Body of pancreas (tissue), 4 donors: ENCODE measurements at places on chromosomes 5 and 9.

GRCh38 chr9:32551276-32552051 is 663 bp upstream of the SMIM27 start:
- H3K27ac ChIP-seq = peak overlapping the region; percentile 94
- H3K27me3 ChIP-seq = no peaks in the 10 kb centered on the region
- peaks cover 18% of the 10 kb centered on the region for H3K4me1 ChIP-seq
- H3K4me3 ChIP-seq = peak overlapping the region; percentile 57

GRCh38 chr9:78666818-78667414 is 370.0 kb downstream of the PSAT1 start:
- no peak for DNase-seq
- H3K27ac ChIP-seq = no peak overlapping the region
- no peak overlapping the region for H3K4me3 ChIP-seq

GRCh38 chr9:80509358-80509757 is 937.6 kb downstream of the TLE4 start:
- DNase-seq = no peak
- no peak overlapping the region for H3K27ac ChIP-seq
- H3K27me3 ChIP-seq = no peaks in the 10 kb centered on the region
- no peaks in the 10 kb centered on the region for H3K4me1 ChIP-seq
- no peak overlapping the region for H3K4me3 ChIP-seq

DNA sequence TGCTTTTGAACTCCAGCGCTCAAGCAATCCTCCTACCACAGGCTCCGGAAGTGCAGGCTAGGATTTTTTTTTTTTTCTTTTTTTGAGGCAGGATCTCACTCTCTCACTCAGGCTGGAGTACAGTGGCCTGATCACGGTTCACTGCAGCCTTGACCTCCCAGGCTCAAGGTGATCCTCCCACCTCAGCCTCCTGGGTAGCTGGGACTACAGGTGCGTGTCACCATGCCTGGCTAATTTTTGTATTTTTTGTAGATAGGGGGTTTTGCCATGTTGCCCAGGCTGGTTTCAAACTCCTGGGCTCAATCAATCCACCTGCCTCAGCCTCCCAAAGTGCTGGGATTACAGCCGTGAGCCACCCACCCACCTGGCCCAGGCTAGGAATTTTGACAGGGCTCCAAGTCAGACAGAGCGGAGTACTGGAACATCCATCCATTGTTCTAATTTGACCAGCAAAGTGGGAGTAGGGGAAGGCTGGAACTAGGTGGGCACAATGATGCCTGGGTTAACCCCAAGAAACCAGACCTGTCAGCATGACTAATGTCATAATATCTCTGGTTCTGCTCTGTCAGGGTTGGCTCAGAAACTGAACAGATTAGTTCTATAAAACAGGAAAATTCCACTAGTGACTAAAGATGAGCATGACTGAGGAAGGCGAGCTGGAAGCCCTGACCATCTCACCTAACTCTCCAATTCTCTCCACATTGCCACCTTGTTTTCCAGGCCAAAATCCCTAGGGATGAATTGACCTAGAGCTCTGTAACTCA is 9.2 kb downstream of the ZBTB5 start:
- no peak overlapping the region for H3K27ac ChIP-seq
- no peak for DNase-seq

DNA sequence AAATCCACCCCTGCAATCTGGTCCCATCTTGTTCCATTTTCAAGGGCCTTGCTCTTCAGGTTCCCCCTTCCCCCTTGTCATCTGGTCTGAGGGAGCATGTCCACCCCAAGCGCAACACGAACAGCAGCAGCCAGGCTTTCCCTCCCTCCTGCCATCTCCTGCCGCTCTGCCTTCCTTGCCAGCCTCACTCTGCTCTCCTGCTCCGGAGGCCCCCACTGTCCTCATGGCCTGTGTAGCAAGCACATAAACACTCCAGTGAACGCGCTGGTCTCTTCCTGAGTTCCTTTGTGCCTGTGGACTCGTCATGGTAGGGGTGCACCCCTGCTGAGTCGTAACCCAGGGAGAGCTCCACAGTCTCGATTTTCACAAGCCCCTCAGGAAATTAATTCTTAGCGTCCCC is 29.9 kb downstream of the TENT4A start:
- H3K27ac ChIP-seq = no peak overlapping the region
- no peaks in the 10 kb centered on the region for H3K27me3 ChIP-seq
- no peak for DNase-seq
- H3K4me3 ChIP-seq = no peak overlapping the region
- no peaks in the 10 kb centered on the region for H3K4me1 ChIP-seq

GRCh38 chr9:71767776-71768321 is 464 bp downstream of the CEMIP2 start:
- peak; percentile 37 for DNase-seq
- no peaks in the 10 kb centered on the region for H3K27me3 ChIP-seq
- H3K4me3 ChIP-seq = peak overlapping the region; percentile 62
- H3K36me3 ChIP-seq = no peaks in the 10 kb centered on the region
- H3K4me1 ChIP-seq = peaks cover 59% of the 10 kb centered on the region
- peak overlapping the region; percentile 97 for H3K27ac ChIP-seq

- H3K27ac ChIP-seq = no peak overlapping the region
- H3K4me1 ChIP-seq = no peaks in the 10 kb centered on the region
- H3K36me3 ChIP-seq = no peaks in the 10 kb centered on the region
- H3K4me3 ChIP-seq = no peak overlapping the region
Observed at GRCh38 chr9:73615557-73615956, 463.9 kb downstream of the ANXA1 start.

DNA sequence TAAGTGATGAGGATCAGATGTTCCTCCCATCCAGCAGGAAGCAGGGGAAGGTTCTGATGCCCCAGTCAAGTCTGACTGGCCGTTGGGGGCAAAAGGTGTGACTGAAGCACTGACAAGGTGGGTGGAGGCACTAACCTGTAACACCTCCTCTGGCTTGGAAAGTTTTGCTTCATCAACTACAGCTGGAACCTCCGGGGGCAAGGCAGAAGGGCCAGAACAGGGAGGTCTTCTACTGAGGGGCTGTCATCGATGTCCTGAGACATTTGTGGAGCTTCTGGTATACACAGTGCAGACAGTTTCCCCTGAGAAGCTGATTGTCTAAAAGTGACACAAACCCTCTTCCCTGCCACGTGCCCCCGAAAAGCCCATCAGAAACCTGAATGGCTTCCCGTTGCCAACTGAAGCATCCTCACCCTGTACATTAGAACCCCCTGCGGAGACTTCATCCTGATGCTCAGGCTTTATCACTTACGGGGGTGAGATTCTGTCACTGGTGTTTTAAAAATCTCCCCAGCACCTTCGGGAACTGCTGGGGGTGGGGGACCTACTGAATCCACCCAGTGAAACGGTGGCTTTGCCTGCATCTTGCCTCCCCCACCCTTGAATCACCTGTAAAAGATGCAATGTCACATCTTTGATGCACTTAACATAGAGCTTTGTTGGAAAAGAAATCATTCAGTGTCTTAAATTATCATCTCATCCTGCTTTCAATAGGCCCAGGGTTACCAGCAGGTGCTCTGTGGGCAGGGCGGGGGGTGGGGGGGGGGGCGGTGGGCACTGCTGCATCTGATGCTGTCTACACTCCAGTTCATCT is 24.6 kb downstream of the TRAF1 start:
- H3K27me3 ChIP-seq = no peaks in the 10 kb centered on the region
- DNase-seq = no peak
- no peaks in the 10 kb centered on the region for H3K4me1 ChIP-seq
- H3K4me3 ChIP-seq = no peak overlapping the region

DNA sequence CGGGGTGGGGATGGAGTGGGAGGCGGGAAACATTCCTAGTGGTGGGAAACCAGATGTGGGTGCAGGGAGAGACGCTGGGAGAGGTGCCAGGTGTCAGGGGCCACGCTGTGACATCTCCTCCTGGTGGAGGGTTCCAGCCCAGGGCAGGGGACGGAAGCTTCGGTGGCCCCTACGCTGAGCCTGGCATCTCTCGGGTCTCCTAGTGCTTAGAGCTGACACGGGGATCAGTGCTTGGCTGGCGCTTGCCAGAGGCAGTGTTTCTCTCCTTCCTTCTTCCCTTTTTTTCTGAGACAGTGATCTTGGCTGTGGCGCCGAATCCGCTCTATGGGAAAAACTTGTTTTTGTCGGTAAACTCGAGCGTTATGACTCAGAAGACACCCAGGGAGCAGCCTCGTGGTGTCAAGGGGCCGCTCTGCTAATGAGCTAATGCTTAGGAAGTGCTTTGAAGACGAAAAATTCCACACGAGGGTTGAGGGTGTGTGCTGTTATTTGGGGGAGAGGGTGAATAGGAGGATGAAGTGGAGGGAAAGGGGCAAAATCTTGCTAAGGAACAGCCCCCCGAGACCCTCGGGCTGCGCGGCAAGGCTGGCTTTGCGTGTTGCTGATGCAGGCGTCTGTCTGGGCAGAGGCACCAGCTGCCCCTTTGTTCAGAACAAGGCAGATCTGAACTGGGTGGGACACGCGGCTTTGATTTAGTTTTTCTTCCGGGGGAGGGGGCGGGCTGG is 20.4 kb upstream of the IER5L start:
- H3K4me1 ChIP-seq = peaks cover 6% of the 10 kb centered on the region
- H3K27me3 ChIP-seq = no peaks in the 10 kb centered on the region
- no peak overlapping the region for H3K4me3 ChIP-seq
- DNase-seq = peak; percentile 18

- no peaks in the 10 kb centered on the region for H3K27me3 ChIP-seq
- no peaks in the 10 kb centered on the region for H3K36me3 ChIP-seq
- no peak overlapping the region for H3K27ac ChIP-seq
- peak; percentile 12 for DNase-seq
Observed at GRCh38 chr5:8756498-8757084, 789.3 kb downstream of the SEMA5A start.

- H3K36me3 ChIP-seq = no peaks in the 10 kb centered on the region
- H3K27ac ChIP-seq = no peak overlapping the region
- H3K4me3 ChIP-seq = no peak overlapping the region
Observed at GRCh38 chr5:163773226-163773625, 267.8 kb downstream of the MAT2B start.

DNA sequence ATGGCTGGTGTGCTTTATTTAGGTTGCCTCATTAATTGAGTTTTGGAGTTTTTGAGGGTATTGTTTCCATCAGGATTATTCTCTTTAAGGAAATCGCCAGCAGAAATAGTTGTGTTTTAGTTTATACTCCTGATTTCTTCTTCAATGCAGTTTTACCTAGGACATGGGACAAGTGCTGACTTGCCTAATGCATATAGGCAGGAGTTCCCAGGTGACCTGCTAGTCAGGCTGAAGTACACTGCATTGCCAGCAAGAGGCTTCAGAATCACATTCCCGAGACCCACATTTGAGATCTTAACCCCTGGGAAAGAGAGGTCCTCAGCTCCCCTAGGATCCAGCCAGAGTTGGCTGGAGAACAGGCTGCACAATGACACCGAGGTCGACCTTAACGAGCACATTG is 1.5 kb upstream of the OR1N2 start:
- H3K4me1 ChIP-seq = no peaks in the 10 kb centered on the region
- H3K27ac ChIP-seq = no peak overlapping the region
- no peaks in the 10 kb centered on the region for H3K36me3 ChIP-seq
- no peak overlapping the region for H3K4me3 ChIP-seq
- no peak for DNase-seq

DNA sequence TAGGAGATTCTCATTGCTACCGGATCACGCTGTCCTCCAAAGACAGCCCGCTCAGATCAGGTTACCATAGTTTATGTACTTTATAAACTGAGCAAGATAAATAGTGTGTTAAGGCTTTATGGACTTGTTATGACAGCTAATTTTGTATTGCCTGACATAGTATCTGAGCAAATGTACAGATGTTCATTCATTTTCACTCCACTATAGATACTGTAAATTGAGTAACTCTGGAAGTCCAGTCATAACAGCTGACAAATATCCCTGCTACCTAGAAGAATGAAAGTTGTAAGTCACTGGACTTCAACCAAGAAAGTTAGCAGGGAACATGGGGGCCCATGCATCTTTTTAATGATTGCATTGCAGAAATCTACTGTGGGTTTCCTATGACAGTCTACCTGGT is 292.4 kb upstream of the ADAMTS16 start:
- no peaks in the 10 kb centered on the region for H3K4me1 ChIP-seq
- H3K36me3 ChIP-seq = no peaks in the 10 kb centered on the region
- H3K4me3 ChIP-seq = no peak overlapping the region
- no peaks in the 10 kb centered on the region for H3K27me3 ChIP-seq

DNA sequence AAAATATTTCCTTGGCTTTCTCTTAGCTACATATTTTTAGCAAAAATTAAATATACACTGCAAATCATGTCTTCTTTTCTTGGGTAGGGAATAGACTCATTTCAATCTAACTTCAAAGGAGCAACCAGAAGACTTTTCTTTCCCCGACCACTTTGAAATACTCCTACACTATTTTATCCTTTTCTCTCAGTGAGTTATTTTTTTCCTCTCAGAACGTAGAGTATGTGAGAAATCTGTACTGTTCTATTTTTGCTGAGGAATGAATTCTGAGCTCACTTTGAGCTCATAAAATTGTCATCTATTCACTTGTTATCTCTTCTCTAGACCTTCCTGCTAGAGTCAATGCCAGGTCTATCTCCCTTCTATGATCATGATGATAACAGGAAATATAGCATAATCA is 22.2 kb upstream of the DAPK1 start:
- H3K27me3 ChIP-seq = no peaks in the 10 kb centered on the region
- H3K4me1 ChIP-seq = no peaks in the 10 kb centered on the region
- no peak overlapping the region for H3K4me3 ChIP-seq
- DNase-seq = no peak
- no peak overlapping the region for H3K27ac ChIP-seq

GRCh38 chr9:103839197-103839596 is 254.9 kb upstream of the SMC2 start:
- H3K4me1 ChIP-seq = no peaks in the 10 kb centered on the region
- no peak overlapping the region for H3K4me3 ChIP-seq
- no peak for DNase-seq
- H3K27me3 ChIP-seq = no peaks in the 10 kb centered on the region
- H3K36me3 ChIP-seq = no peaks in the 10 kb centered on the region

- H3K4me1 ChIP-seq = no peaks in the 10 kb centered on the region
- peaks cover 11% of the 10 kb centered on the region for H3K36me3 ChIP-seq
- DNase-seq = no peak
- H3K4me3 ChIP-seq = no peak overlapping the region
- no peaks in the 10 kb centered on the region for H3K27me3 ChIP-seq
Observed at GRCh38 chr5:159163027-159163700, 46.2 kb downstream of the RNF145 start.

GRCh38 chr5:79746642-79747569 is 57.3 kb downstream of the CMYA5 start:
- no peaks in the 10 kb centered on the region for H3K4me1 ChIP-seq
- no peak overlapping the region for H3K4me3 ChIP-seq
- no peak overlapping the region for H3K27ac ChIP-seq
- no peak for DNase-seq

DNA sequence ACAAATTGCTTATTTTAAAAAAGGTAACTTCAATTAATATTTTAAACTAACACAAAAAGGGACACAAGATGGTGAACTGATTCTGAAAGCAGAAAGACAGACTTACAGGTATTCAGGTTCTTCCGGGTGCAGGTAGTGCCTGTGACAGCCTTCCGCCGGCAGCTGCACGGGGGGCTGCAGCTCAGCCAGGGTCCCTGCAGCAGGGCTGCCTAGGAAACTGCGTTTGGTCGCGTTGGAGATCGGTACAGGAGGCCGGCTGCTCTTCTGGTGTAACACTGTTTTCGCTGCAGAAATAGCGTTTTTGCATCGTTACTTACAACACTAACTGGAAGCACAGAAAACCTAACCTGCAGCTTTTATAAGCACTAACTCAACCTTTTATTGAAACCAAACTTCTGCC is 80.0 kb downstream of the CAMSAP1 start:
- peaks cover 15% of the 10 kb centered on the region for H3K36me3 ChIP-seq
- DNase-seq = no peak
- no peaks in the 10 kb centered on the region for H3K27me3 ChIP-seq
- H3K27ac ChIP-seq = no peak overlapping the region
- no peaks in the 10 kb centered on the region for H3K4me1 ChIP-seq
- H3K4me3 ChIP-seq = no peak overlapping the region

- DNase-seq = no peak
- no peaks in the 10 kb centered on the region for H3K36me3 ChIP-seq
Observed at GRCh38 chr5:60740322-60740721, 40.4 kb upstream of the DEPDC1B start.
